CD4-positive, alpha-beta T cell treated with Interleukin-15 for 4 hours (primary cell): ENCODE measurements at places on chromosomes 2 and 18.

DNA sequence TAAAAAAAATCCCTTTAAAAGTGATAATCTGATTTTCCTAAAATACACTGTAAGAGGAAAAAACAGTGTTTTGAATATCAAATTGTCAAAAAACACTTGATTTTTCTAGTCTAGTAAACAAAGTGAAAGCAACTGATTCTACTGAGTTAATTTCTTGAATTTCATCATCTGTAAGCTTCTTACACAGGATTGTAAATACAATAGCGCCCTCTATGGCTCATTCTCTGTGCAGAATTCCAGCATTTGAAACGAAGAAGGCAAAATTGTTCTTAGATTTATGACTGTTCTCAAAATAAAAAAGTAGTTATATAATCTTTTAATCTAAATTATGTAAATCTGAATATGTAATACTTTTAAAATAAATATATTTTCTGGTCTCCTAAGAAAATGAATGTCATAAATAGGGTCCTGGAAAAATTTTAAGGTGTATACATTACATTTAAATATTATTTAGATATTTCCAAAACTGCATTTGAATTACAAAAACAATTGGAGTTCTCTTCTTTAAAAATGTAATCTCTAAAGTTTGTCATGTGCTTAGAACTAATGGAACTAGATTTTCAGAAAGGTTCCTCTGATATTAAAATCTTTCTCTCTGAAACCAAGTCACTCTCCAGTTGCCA lies 176.9 kb upstream of the MC4R start:
- peak; percentile 12 for DNase-seq

DNA sequence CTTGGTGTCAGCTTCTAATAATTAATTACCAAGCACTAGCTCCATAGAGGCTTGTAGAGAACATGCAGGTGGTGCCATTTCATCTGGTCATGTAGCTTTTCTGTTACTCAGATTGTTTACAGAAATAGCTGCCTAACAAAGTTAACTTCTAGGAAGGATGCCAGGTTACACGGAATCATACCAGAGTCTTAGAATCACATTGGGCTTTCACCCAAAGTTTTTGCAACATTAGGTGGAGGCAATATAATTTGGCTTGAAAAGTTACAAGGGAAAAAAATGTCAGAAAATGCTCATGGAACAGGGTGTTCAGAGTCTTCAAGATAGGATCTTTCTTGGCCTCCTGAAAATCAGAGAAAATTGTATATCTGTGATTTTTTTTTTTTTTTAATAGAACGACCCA lies 135.6 kb downstream of the ARHGAP15 start:
- no peak for DNase-seq

GRCh38 chr18:46939337-46939963 lies 22.0 kb downstream of the KATNAL2 start:
- no peak for DNase-seq

GRCh38 chr18:23523429-23524212 lies 20.3 kb downstream of the RMC1 start:
- no peak for DNase-seq

DNA sequence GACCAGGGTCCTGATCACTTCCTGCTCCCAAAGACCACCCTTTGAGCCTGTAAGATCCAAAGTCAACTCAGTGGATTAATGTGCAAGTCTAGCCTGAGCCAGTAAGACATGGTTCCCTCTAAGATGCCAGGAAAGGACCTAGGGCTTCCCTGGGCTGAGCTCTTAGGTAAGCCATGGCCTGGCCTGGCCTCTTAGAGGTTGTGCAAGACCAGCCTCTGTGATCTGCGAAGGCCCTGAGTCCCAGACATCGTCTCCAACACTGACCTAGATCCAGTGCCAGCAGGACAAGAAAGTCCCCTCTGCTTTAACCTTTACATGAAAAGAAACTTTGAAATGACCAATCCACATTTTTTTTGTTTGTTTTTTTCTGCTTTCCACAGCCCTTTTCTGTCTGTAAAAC lies 73.6 kb upstream of the CYP1B1 start:
- DNase-seq: no peak

GRCh38 chr2:231059756-231060155 lies 3.1 kb downstream of the PSMD1 start:
- DNase-seq: no peak

DNA sequence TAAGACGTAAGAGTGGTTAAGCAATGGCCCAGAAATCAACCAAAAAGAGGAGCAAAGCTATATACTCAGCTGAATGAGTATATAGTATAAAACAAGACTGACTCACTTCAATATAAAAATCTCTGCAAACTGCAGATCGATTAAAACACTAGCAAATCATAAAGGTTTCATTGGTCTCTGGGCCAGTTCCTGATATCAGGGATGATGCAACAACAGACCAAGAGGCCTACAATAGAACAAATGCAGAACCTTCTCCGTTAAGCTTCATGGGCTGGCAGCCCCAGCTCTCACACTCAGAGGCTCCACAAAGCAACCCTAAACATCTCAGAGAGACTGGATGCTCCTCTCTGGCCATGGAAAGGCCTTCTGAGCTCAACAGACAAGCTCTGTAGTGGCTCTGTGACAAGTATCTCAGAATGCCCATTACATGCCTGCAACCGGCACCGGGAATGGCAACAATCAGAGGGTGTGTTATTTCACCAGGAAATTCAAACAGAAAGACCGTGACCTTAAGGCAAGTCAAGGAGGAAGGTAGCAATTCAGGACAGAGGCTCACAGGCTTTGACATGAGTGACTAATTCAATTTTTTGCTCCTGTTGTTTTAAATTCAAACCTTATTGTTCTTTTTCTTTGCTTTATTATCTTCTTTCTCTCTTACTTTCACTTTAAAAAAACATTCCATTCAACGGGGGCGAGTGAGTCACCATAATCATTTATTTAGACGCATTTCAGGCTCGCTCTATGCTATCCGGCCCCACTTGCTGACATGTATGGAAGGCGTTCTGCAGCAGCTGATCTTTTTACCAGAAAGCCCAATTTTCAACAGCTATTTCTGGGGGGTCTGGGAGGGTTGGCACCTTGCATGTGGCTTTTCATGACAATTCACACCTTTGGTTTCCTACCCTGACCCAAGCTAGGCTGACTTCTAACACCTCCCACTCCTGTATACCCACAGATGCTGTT lies 15.1 kb downstream of the CYRIA start:
- DNase-seq: no peak

DNA sequence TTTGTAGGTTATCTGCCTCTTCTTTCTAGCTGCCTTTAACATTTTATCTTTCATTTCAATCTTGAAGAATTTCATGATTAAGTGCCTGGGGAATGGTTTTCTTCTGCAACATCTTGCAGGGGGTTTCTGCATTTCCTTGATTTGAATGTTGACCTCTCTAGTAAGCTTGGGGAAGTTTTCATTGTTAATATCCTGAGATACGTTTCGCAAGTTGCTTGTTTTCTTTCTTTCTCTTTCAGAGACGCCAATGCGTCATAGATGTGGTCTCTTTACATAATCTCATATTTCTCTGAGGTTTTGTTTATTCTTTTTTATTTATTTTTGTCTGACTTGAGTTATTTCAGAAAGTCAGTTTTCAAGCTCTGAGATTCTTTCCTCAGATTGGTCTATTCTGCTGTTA lies 225.7 kb downstream of the XIRP2 start:
- no peak for DNase-seq

DNA sequence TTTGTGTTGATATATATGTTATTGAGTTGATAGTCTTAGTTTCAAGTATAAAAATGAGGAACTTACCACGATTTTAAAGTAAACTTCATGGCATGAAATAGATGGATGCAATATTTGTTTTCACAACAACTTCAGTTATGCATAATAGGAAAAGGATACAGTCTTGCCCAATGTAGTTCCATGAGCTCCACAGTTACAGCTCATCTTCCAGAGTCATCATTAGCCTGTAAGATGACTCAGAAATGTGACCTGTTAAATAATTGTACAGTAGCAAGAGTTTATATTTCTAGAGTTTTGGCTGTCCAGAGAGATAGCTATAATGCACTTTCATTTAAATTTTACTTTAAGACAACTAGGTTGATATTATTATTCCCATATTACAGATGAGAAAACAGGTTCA lies 80.9 kb upstream of the ARHGAP28 start:
- no peak for DNase-seq

DNA sequence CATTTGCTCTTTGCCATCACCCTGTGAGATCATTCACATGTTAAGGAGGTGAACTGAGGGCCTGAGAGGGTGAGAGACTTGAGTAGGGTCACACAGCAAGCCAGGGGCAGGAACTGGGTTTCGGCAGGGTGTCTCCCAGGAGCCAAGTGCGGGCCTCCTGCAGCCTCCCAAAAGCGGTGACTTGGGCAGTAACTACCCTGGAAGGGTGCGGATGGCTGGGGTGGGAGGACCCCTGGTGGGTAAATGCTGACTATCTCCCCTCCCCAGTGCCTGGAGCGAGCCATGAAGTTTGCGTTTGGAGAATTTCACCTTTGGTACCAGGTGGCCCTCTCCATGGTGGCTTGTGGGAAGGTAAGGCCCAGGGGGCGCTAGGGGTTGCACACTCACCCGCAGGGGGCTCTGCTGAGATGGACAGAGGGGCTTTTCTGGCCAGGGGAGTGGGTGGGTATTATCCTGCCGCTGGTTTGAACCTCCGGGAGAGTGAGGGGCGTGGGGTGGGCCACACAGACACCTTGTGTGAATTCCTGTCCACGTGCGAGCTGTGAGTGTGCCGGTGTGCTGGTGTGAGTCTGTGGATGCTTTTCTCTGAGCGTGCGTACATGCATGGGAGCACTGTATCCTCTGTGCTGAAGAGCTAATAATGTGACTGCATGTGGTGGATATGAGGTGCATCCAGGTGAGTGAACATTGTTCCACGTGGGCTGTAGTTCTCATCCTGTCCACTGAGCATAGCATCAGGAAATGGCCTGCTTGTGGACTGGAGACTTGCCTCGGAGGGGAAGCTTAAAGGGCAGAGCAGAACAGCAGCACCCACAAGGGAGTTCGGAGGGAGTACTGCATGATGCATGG lies 91.0 kb upstream of the MCFD2 start:
- DNase-seq: no peak

- DNase-seq: no peak
Measured at GRCh38 chr2:66696374-66696773, 261.4 kb downstream of the MEIS1 start.

- no peak for DNase-seq
Measured at GRCh38 chr2:164363646-164364045, 257.6 kb downstream of the GRB14 start.

DNA sequence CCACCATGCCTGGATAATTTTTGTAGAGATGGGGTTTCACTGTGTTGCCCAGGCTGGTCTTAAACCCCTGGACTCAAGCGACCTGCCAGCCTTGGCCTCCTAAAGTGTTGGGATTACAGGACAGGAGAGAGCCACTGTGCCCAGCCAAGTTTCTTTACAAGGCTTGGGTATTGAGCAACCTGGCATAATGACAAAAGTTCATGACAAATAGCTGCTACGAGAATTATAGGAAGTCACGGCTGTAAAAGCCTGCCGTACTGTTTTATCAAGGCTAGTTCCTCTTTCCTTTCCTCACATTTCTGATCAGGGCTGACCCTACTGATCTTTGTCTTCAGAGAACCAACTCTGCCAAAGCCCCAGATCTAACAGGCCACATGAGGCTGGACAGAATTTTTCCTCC lies 490.4 kb upstream of the SPRED2 start:
- DNase-seq: no peak

DNA sequence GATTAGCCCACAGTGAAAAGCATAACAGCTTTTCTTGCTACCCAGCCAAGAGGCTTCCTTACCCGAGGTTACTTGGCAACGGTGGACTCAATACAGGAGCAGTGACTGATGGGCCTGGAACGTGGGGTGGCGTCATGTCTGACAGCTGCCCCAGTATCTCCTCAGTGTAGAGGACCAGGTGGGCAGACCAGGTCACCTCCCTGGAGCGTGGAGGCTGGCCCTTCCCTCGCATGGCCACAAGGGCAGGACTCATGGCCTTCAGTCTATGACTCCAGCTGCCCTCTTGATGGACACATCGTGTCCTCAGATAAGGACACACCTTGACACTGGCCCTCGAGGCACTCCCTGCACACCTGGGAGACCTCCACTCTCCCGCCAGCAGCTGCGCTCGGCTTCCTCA lies 6.4 kb downstream of the ASPRV1 start:
- no peak for DNase-seq

DNA sequence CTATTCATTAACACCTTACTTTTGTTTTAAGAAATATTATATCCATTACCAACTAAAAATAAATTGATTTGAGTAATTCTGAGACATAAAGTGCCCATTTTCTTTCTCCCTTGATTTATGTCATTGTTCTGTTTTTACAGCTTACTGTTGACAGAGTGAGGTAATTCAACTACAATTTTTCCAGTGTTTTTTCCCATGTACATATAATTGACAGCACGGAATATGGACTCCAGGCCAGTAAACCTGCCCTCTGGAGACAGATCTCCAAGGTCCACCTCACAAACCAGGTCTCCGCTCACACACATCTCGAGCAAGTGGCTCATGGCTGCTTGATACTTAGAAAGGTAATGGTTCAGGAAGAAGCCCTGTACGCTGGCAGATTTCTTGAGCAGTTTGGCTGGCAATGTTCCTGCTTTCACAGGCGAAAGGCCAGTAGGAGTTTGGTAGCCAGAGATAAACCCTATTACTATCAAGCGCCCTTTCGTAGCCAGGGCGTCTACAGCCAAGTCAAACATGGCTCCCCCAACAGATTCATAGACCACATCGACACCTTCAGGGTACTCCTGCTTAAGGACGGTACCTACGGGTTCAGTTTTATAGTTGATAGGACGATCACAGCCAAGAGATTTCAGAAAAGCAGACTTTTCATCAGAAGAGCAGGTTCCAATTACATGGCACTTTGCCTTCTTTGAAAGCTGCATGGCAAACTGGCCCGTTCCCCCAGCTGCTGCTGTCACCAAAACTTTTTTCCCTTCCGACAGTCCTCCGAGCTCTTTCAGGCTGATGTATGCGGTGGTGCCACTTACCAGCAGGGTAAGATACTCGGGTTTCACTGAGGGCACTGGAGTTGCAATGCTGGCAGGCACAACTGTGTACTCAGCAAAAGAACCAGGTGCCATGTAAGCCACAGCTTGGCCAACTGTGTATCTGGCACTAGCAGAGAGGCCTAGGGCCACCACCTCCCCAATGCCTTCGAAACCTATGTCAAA lies 7.4 kb downstream of the PTGR3 start:
- DNase-seq: no peak

GRCh38 chr2:232139171-232139594 lies 177.7 kb downstream of the DIS3L2 start:
- DNase-seq: no peak

GRCh38 chr2:108591163-108591562 lies 56.9 kb downstream of the LIMS1 start:
- no peak for DNase-seq

- no peak for DNase-seq
Measured at GRCh38 chr2:148238561-148238960, 217.7 kb downstream of the MBD5 start.

- DNase-seq: no peak
Measured at GRCh38 chr2:160345071-160345764, 145.1 kb upstream of the ITGB6 start.

- DNase-seq: no peak
Measured at GRCh38 chr2:229133155-229133772, 137.8 kb downstream of the PID1 start.

- no peak for DNase-seq
Measured at GRCh38 chr18:74013955-74014354, 133.7 kb downstream of the FBXO15 start.

GRCh38 chr2:191611614-191612013 lies 66.3 kb upstream of the NABP1 start:
- no peak for DNase-seq

- no peak for DNase-seq
Measured at GRCh38 chr18:79392226-79392625, 3.5 kb upstream of the NFATC1 start.
